Upper lobe of left lung (tissue), 6 donors: ENCODE measurements at places on chromosomes 4 and X. TPM values are rescaled to one million over a fixed set of nuclear protein-coding genes. Genes with fewer than 3 reads are reported as not detected.

DNA sequence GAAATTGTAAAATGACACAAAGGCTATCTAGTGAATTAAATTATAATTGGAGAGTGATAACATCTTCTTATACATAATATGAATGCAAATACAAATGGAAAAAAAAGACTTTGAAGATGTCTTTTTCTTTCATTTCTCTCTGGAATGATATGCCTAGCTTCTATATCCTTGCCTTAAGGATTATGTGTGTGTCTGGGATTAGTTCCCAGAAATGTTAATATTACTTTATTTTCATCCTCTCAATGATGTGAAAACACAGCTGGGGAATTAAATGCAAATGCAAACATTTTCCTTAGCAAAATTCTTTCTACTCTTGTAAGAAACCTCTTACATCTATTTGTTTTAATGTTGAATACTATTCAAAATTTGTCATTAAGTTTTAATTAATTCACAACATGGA is 441.9 kb downstream of the FSTL5 start:
- no peak for DNase-seq

The ENPP6 gene
- total RNA-seq = 0.30 TPM

DNA sequence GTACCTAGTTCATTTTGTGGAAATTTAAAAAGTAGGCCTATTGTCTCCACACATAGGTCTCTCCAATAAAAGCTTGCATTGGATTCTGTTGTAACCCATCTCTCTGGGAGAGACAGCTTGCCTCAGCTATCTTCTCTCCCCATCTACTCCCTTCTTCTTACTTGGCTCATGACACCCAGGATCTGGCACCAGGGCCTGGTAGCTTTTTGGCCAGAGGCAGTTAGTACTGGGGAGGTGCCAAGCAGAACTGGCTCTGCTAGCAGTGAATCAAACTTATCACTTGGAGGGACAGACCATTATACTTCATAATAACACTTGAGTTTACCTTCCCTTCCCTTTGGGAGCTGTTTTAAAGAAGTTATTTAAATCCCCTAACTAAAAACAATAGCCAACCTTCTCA is 31.8 kb downstream of the PLAC1 start:
- no peak for DNase-seq

DNA sequence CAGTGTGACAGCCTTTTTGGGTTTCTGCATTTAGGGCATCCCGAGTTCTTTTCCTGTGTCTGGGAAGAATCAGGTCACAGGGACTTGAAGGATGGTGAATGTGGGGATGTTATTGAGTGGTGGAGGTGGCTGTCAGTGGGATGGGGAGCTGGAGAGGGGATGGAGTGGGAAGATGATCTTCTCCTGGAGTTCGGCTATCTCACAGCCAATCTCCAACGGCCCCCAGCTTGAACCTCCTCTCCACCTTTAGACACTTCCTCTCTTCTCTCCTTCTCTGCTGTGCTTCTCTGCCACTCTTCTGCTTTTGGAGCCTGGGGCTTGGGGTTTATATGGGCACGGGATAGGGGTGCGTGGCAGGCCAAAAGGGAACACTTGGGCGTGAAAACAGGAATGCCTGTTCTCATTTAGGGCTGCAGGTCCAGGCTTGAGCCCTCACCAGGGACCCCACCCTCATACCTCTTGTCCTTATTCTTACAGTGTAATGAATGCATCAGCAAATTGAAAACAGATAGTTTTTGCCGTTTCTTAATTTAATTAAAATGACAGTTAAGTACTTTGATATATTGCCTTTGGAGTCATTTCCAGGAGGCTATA is 37.5 kb downstream of the USP9X start:
- DNase-seq = no peak

The NKAP gene
- 5.8 TPM for total RNA-seq

The RNF175 gene
- total RNA-seq = not detected

GRCh38 chrX:135977611-135978010 is 3.8 kb upstream of the MMGT1 start:
- DNase-seq = no peak

GRCh38 chrX:49627086-49627777 is 28.4 kb downstream of the GAGE1 start:
- peak; percentile 41 for DNase-seq

GRCh38 chr4:112063260-112063659 is 82.0 kb upstream of the FAM241A start:
- DNase-seq = no peak

The SYAP1 gene
- 12.6 TPM for total RNA-seq

DNA sequence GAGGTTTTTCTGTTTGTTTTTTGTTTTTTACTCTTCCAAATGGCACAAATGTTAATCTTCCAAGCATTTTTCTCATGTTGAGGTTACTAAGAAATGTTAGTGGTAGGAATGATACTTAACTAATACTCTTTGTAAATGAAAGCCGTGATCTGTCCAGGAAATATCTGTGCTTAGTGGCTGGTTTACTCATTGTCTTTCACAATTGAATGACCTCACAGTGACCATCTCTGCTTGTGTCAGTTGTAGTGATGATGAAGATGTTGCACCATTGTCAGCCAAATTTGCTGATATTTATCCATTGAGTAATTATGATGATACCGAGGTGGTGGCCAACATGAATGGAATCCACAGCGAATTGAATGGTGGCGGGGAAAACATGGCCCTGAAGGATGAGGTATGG is 93.5 kb downstream of the TNIP2 start:
- DNase-seq = no peak

- no peak for DNase-seq
Observed at GRCh38 chrX:150692296-150692695, 900 bp upstream of the MTMR1 start.

GRCh38 chr4:96630839-96631238 is 790.9 kb downstream of the PDHA2 start:
- DNase-seq = no peak

The FGF2 gene
- 5.3 TPM for total RNA-seq

- DNase-seq = no peak
Observed at GRCh38 chr4:59770601-59771264, 1429.4 kb upstream of the ADGRL3 start.

The IL2 gene
- not detected for total RNA-seq

The BANK1 gene
- total RNA-seq = 13.2 TPM

DNA sequence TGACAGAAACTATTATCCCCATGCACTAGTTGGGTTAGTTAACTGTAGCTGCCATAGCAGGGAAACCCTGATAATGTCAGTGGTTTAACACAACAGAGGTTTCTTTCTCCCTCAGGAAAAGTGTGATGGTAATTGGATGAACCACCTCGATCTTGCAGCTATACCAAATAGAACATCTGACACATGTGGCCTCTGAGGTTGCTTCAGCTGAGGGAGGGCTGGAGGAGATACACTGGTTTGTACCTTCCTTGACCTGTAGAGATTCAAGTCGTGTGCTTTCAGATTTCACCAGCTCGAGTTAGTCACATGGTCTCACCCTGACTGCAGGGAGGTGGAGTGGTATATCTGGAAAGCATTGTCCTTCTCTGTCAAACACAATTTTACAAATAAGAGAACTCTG is 147.2 kb upstream of the SFRP2 start:
- no peak for DNase-seq

GRCh38 chr4:113682730-113683537 is 78.6 kb downstream of the CAMK2D start:
- no peak for DNase-seq

- no peak for DNase-seq
Observed at GRCh38 chrX:40513835-40514234, 66.9 kb upstream of the ATP6AP2 start.

- no peak for DNase-seq
Observed at GRCh38 chrX:110432091-110432905, 73.7 kb downstream of the RTL9 start.

- no peak for DNase-seq
Observed at GRCh38 chr4:84501721-84502267, 2.7 kb upstream of the NKX6-1 start.

DNA sequence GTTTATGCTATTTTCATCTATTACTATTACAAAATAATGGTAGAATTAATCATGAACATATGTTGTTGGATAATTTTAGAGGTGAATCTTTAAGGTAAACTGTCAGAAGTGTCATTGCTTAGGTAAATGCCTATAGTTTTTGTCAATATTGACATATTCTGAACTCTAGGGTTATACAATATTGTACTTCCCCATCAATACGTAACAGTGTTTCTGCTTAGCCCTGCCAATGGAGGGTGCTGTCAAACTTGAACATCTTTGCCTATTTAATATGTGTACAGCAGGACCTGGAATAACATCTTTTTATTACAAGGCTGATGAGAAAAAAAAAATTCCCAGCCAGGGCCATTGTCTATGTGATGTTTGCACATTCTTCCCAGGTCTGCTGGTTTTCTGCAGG is 40.8 kb downstream of the ARHGAP24 start:
- no peak for DNase-seq

GRCh38 chr4:125808022-125808421 is 493.3 kb downstream of the FAT4 start:
- DNase-seq = no peak

DNA sequence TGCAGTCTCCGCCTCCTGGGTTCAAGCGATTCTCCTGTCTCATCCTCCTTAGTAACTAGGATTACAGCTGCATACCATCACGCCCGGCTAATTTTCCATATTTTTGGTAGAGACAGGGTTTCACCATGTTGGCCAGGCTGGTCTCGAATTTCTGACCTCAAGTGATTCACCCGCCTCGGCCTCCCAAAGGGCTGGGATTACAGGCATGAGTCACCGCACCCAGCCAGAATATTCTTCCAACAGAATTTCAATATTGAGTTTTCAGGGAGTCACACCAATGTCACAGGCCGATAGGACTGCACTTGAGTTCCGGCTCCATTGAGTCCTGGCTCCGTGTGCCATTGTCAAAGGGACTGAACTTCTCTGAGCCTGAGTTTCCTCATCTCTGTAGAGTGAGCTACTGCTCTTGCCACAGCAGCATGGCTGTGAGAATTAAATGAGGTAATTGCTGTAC is 82.9 kb downstream of the CLCN4 start:
- DNase-seq = no peak
